ENCODE measurements at places on chromosomes 6 and 20.
A peak's percentile ranks its signal among the peaks of the same experiment; 100 is the strongest.

DNA sequence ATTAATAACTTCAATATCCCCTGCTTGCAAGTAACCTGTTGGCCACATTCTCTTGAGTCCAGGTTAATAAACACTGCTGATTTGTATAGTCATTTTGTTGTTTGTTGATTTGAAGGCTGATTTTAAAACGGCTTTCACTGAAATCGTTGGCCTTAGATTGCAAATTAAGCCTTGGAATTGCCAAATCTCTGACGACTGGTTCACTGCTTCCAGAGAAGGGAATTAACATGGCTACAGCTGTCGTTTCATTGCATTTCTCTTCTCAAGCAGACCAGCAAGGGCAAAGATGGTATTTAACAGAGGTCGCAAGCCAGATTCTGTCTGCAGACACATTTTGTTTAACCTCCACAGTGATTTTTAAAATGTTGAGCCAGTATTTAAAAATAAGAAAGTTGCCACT lies 470.9 kb downstream of the TFAP2A start:
- no peak for DNase-seq

DNA sequence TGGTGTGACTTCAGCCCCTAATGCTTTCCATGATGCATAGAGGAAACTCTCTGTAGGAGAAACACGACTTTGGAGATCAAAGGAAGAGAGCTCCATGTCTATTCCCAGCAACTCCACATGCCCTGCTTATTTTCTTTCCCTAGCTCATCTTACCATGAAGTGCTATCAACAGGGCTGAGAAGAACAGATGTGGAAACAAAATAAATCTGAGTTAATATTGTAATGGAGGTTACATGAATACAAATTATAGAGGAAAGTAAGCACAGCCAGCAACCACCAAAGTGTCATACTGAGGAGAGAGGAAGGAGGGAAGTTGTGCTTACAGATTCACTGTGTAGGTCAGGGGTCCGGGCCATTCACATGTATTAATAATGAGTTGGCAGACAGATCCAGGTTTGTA lies 157.5 kb downstream of the RFPL4B start:
- no peak for DNase-seq

- no peak for DNase-seq
Observed at GRCh38 chr6:84882768-84883766, 118.7 kb upstream of the TBX18 start.

DNA sequence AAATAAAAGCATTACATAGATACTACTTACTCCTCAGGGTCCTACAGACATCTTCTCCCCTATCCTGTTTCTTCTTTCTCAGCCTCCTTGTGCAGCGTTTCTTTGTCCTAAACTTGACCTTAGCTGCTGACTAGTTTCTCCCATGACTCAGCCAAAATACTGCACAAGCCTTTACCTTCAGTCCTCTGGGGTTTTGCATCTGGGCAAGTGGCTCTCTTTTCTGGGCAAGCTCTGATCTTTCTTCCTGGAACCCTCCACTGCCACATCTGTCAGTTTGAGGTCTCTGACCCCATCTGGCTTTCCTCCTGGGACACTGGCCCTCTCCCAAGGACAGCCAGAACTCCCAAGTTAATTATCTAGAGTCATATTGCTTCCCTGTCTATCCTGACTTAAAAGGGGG lies 838.4 kb downstream of the DHX35 start:
- DNase-seq, result no peak

- DNase-seq, result no peak
Observed at GRCh38 chr6:16723826-16724225, 37.4 kb downstream of the ATXN1 start.

DNA sequence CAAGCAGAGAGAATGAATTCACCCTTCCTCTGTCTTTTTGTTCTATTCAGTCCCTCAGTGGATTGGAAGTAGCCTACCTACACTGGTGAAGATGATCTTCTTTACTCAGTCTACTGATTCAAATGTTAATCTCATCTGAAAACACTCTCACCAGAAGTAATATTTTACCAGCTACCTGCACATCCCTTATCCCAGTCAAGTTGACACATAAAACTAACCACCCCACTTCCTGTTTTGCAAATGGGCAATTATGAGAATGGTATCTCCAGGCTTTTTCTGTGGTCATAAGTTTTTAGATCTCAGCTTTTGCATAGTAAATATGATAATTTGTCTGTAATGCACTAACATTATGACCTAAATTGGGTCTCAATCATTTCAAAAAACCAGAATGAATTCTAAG lies 228.8 kb upstream of the ECI2 start:
- DNase-seq, result no peak

DNA sequence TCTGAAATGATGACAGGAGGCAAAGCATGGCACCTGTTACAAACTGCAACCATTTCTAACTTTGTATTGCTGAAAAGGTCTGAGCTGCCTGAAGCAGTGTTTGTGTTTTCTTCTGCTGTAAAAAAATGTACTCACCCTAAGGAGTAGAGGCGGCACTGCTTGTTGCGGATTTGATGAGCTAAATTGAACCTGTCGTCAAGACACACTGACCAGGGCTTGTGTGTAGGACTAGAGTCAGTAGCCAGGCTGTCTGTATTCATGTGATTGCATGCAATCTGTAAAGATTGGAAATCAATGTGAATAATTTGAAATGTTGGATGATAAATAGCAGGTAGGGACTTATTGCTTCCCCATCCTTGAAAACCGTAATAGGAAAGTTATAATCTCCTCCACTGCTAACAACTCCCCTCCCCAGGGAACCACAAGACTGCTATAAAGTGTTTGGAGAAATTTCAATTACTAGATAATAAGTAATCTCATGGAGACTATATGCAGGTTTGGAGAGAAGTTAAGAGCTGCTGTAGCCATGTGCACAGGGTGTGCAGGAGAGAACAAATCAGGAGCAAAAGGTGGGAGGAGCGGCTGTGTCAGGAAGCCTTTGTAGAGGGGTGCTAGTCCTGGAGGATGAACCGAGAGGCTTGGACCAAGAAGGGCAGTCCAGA lies 42.8 kb downstream of the METTL24 start:
- no peak for DNase-seq

DNA sequence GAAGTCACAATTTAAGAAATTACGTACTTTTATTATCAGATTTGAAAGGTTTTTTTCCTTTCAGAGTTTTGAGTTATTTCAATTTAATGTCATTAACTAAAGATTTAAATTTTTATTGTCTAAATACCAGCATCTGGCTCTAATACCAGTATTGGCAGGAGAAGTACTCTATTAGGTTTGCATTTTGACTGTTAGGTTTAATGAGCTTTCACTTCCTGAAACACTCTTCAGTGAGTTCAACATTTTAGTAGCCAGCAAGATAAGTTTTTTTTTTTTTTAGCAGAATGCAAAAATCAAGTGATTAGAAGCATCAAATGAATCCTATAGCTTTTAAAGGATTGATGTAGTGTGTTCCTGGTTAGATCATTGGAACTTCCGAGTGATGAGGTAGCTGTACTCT lies 34.0 kb upstream of the SCGN start:
- DNase-seq, result no peak

DNA sequence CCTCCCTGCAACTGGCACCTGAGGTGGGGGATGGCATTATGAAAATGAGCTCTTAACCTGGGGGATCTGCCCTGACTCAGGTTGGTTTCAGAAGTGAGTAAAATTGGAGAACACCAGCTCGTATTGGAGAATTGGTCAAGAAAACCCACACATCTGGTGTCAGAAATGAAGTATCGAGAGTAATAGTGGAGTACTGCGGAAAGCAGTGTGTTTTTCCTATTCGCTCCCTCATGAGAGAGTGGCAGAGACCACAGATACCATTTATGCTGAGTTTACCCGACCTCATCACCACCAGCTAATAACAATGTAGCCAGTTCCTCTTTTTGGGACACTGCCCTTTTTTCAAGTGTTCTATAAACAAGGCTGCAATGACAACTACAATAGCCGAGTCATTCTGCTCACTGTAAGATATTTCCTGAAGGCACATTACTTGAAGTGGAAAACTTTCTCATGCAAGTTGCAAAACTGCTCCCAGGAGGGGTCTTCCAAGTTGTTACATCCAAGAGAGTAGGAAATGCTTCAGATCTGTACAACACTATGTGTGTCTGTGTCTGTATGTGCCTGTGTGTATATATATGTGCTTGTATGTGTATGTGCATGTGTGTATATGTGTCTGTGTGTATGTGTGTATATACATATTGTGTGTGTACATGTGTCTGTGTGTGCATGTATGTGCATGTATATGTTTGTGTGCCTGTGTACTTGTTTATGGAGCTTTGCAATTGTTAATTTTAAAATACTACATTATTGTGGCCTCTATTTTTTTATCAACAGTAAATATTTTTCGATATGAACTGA lies 106.0 kb upstream of the CST7 start:
- DNase-seq, result no peak

- DNase-seq, result no peak
Observed at GRCh38 chr6:157187182-157188083, 135.9 kb downstream of the TMEM242 start.

GRCh38 chr6:69917834-69918233 lies 51.5 kb downstream of the COL19A1 start:
- DNase-seq, result no peak

DNA sequence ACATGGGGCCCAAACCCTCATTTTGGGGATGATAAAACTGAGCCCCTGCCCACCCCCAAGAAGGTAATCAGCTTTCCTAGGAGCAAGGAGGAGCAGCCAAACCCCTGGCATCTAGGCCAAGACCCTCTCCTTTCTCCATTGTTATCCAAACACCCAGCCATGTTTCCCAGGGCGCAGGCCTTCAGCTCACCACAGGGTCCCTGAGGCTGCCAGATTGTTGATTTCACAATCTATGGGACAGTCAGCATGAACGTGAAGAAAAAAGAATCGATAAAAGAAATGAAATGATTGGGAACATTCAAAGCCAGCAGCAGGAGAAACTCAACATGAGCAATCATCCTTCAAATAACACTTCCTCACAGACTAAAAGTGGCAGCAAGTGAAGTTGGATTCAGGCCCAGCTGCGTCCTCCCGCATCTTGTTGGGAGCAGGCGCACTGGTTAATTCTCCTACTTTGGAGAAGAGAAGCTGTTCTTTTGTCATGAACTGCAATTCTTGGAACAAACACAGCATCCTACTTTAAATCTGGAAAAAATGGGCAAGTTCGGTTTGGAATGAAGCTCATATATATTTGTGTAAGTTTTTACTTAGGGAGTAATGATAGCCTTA lies 241.8 kb upstream of the PRDM1 start:
- peak; percentile 53 for DNase-seq

DNA sequence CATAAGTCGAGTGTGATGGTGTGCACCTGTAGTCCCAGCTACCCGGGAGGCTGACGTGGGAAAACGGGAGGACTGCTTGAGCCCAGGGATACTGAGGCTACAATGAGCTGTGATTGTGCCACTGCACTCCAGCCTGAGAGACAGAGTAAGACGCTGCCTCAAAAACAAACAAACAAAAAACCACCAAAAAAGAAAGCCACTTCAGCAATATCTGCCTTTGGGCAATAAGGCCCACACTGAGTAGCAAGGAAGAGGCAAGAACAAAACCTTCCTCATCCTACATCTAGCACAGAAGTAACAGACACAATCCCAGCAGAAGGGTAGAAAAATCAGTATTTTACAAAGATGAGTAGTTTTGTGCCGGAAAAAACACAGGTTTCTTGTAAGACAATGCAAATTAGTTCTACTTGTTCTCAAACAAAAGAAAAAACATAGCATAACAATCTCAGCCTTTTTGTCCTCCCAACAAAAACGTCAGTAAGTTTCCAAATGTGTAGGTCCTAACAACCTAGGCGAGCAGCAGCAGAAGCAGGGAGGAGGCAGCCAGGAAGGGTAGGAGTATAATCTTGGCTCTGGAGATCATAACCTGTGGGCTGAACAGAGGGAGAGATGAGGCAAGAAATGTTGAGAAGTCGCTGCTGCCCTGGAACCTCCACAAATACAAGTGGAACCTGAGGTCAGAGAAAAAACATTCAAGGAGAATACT lies 5.7 kb downstream of the PPP1R10 start:
- DNase-seq, result peak; percentile 32

DNA sequence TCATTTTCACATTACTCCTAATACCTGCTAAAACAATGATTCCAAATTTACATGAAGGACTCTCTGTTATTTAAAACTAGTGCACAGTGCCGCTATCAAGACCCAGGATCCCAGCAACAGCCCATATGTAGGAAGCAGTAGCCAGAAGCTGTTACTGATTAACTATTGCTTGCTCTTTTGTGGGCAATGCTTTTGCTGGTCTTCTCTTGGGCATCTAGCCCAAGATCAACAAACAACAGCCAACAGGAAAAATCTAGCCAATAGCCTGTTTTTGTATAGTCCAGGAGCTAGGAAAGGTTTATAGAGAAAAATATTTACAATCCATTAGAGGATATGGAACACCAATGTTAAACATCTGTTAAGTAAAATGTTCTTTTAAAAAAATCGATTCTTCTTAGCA lies 22.1 kb upstream of the TENT5A start:
- DNase-seq, result no peak

DNA sequence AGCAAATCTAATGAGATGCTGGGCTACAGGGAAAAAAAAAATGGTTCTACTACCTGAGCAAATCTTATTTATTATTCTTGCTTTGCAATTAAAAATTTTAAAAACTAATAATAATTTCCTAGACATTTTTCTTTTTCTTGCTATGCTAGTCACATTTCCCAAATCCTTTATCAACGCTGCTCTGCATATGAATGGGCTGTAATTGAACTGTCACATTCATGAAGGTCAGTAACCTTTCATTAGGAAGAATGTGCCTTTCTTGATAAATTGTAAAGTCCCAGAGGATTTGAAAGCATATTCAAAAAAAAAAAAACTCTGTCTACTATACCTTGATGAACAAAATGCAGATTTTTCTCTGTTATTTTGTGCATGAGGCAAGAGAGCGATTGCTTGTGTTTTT lies 538.7 kb upstream of the ID4 start:
- no peak for DNase-seq

- DNase-seq, result no peak
Observed at GRCh38 chr6:2179950-2180349, 65.5 kb downstream of the GMDS start.

- DNase-seq, result no peak
Observed at GRCh38 chr6:30824698-30825097, 59.6 kb upstream of the DDR1 start.

DNA sequence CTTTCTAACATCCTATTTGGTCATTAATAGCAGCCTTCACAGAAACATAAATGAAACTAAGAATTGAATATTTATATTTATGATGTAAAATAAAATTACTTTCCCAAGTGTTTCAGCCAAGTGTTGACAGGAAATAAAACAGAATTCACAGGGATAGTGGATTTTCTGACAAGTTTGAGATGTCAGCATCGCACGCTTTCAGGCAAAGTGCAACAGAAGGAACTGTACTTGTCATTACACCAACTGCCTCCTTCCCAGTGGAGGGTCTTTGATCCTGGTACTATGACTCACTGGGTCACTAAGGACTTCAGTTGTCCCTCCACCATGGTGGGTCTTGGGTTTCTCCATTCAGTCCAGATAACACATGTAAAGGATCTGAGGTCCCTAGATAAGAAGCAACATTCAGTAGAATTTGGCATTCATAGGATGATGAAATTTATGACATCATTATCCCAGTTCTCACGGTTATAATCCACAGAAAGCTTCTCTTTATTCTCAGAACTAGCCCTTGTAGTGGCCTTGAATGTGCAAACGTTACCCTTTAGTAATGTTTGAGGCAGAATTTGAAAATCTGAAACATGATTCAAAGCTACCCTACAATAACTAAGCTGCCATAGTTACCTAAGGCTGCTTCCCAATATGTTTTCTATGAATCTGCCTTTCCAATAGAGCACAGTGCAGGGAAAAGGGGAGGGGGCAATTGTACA lies 3.8 kb upstream of the TNFAIP3 start:
- no peak for DNase-seq

- DNase-seq, result peak; percentile 66
Observed at GRCh38 chr20:47319517-47320252, 36.8 kb downstream of the ZMYND8 start.

- DNase-seq, result no peak
Observed at GRCh38 chr6:91045161-91045560, 458.3 kb upstream of the MAP3K7 start.

Measured in head of caudate nucleus (tissue), 42 donors.